ENCODE measurements at places on chromosomes 7 and 10.

GRCh38 chr7:49670991-49671390, 102.4 kb upstream of the VWC2 start:
- no peak for DNase-seq

GRCh38 chr7:70855373-70855772, 276.6 kb upstream of the GALNT17 start:
- no peak for DNase-seq

- DNase-seq: no peak
These were observed 323.8 kb downstream of the EXOC4 start for GRCh38 chr7:133576612-133577168.

DNA sequence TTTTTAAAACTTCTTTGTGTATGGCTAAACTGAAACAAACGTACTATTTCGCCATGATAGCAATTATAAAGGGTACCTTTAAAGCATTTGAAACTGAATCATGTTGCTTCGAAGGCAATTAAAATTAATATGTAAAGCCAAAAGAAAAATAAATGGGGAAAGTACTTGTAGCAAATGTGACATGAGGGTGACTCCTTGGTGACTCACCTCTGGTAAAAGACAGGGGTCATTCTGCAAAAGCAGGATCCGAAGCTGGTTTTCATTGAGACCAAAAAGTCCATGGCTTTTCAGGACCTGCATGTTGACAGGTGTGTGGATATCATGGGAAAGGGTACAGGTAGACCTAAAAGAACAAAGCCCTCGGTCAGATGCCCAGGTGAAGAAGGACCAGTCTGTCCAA, 1.5 kb downstream of the ZC3HAV1L start:
- DNase-seq: no peak

GRCh38 chr7:1666317-1666822, 3.7 kb upstream of the ELFN1 start:
- DNase-seq: no peak

DNA sequence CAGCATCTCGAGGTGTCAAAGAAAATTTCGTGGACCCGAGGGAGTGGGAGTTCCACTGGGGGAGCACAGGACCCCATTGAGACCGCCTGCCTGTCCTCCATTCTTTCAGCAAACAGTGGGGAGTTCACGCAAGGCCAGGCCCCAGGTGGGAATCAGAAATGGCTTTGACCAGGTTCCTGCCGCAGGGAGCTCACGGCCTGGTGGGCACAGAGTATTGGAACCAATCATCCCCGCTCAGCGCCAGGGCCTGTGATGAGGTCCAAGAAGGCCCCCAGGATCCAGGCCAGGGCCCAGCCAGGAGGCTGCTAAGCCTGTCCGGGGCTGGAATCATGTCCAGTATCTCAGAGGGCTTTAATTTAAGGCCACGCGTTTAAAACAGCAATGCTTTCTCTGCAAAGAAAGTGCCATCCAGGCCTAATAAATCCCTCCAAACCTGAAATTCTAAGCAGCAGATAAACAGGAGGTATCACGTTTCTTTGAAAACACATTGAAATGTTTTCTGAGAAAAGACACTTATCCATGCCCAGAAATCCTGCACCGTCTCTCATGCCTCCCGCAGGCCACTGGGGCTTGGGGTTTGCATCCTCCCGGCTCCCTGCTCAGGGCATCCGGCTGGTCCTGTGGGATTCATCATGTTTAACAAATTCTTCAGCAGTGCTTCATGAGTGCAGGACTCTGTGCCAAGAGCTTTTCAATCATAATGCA, 125.7 kb downstream of the OAT start:
- no peak for DNase-seq

- no peak for DNase-seq
These were observed 73.4 kb upstream of the BTBD16 start for GRCh38 chr10:122197611-122198222.

DNA sequence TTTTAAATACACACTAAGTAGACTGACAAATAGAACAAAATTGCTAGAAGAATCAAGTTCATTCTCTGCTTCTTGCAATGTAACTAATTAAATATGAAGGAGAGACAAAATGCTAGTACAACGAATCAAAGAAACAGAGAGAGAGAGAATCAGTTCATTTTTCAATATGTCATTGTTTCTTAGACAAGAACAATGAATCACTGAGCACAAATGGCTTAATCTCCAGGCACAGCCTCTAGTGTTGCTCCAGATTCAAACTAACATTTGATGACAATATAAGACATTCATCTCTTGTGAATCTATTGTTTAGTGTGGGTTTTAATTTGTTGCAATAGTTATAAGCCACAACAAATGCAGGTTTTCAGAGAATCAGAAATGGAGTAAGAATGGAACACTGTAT, 357.4 kb upstream of the TMEM229A start:
- DNase-seq: no peak

GRCh38 chr10:61860964-61861758, 40.3 kb upstream of the ARID5B start:
- DNase-seq: no peak

GRCh38 chr7:109402107-109402506, 832.4 kb downstream of the DNAJB9 start:
- no peak for DNase-seq

GRCh38 chr7:44629829-44630522, 23.5 kb downstream of the OGDH start:
- DNase-seq: no peak

DNA sequence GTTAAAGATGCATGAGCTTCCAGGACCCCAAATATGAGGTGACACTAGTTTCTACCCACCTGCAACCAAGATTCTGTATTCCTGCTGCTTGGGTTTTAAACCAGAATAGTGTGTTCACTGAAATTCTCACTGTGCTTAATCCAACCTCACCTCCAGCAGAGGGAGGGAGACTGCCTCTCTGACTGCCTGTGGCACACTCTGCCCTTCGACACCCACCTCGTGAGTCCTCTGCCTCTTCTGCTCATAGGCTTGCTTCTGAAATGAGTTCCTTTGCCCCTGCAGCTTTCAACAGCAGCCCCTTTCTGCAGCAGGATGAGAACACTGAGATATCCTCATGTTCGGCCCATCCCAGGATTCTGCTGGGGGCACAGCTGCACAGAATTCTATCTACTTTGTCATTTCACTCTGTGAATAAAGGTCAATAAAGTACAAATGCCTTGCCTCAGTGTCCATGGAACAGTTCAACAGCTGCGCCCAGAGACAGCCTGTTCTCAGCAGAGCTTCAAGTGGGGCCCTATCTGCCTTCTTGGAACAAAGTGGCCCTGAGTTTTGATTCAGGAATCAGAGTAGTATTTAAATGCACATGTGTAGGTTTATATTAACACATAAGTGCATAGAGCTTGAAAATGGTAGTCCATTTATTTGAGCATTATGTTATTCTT, 632.5 kb downstream of the TNS3 start:
- DNase-seq: no peak

DNA sequence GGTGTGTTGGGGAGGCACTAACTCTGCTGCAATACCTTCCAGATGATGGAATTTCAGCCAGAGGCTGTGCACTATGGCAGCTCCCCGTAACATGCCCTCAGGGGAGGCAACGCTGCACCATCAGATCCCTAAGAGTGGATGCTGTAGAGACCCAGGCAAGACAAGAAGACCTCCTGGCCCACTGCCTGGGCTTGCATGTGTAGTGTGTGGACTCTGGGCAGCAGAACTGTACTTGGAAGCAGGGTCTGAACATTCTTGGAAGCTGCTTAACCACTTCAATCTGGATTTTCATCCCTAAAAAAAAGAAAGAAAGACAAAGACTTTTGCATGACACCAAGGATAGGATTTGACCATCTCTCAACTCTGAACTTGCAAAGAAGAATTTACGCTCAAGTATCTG, 297.5 kb upstream of the NRP1 start:
- DNase-seq: no peak

DNA sequence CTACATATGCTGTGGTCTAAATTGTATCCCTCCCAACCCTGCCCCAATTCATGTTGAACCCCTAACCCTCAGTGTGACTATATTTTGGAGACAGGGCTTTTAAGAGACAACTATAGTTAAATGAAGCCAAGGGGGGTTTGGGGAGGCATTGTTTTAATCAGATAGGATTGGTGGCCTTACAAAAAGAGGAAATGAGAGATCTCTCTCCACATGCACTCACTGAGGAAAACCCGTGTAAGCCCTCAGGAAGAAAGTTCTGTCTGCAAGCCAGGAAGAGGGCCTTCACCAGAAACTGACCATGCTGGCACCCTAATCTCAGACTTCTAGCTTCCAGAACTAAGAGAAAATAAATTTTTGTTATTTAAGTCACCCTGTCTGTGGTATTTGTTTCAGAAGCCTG, 276.7 kb downstream of the KIF20B start:
- no peak for DNase-seq

DNA sequence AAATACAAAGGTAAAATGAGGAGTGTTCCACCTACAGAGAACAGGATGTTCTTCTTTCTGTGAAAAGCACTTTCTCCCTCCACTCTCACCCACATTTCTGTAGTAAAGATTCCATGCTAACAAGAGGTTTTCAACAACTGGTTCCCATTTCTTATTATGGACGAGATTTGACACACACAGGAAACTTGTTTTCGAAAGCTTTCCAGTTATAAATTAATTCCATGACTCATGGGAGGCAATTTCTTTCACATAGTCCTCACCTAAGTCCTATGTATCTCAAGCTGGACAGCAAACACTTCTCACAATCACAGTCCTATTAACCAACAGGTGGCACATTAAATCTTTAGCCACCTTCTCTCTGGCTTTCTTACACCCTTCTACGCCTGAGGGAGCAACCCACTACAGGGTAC, 24.5 kb downstream of the RAPGEF5 start:
- DNase-seq: no peak

DNA sequence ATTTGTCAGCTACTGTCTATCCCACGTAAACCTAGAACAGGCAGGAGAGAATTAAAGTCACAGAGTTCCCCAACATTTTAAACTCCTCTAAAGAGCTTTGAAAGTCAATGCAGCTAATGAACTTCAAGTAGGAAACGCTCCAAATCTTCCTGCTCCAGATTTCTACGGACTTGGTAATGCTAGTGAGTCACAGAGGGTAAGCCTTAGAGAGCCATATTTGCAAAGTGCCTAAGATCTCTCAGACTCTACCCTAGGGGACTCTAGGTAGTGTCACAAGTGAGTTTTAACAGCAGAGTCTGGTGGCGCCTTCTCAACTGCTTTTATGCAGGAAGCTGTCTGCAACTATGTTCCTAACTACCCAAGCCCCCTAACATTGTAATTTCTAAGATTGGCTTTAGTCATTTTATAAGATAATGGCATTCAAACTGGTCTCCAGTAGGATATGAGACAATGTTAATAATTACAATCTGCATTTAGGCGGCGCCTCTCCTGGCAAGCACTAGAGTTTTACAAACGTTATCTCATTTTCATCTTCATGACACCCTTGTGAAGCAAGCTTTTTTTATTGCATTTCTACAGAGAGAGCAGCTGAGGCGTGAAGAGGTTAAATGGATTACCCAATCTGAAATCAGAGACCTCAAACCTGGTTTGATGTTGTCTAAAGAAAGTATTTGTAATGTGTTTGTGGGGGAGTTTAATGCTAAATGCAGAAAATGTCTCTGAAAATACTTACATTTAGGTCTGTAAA, 22.0 kb upstream of the FZD1 start:
- no peak for DNase-seq

- no peak for DNase-seq
These were observed 340.8 kb upstream of the PODXL start for GRCh38 chr7:131897016-131897789.

DNA sequence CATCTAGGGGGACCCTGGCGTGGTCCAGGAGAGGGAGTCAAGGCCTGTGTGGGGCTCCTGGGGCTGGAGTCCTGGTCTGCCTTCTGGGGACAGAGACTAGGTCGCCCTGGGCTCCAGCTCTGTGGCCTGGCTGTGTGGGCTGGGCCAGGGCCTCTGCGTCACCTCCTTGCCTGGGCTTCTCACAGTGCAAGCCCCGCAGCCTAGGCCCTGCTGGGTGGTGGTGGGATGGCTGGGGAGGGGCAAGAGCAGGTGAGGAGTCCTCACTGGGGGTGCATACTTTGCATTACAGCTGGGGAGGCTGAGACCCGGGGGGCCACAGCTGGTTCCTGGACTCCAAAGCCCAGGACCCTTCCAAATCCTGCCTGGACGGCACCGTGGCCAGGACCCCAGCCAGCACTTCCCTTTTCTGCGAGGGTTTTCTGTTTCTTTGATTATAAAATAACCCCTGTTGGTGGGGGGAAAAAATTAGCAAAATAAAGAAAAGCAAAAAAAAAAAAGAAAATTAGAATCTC, 23.5 kb downstream of the PWWP2B start:
- DNase-seq: no peak

- DNase-seq: no peak
These were observed 111.7 kb upstream of the GJD4 start for GRCh38 chr10:35493196-35494118.

GRCh38 chr7:2288503-2288902, 25.7 kb downstream of the SNX8 start:
- DNase-seq: no peak

DNA sequence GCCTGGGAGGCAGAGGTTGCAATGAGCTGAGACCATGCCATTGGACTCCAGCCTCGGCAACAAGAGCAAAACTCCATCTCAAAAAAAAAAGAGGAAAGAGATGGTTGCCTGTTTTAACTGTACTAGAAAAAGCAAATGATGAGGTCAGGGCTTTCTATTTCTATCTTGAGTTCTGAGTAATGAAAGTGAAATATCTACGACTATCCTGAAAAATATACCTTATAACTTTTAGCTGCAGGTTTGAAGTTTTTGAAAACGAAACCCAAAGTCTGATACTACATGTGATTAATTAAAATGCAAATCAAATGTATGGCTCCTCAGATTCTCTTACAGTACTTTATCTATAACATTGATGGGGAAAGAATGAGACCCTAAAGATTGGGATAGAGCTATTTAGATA, 636.2 kb upstream of the LRRN3 start:
- no peak for DNase-seq

DNA sequence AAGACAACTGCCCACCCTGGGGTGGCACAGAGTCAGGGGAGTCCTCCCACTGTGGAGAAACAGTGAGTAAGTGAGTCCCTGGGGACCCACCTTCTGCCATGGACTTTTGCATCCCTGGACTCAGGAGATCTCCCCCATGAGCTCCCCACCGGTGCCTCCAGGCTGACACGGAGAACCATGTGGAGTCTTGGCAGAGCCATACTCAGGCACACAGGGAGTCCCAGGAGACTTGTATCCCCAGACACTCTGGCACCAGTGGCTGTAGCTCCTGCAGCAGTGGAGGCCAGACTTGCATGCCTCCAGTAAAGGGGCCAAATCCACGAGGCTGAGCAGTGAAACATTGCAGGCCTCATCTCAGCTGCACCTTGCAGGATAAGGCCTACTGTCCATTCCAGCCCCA, 791.4 kb downstream of the PCDH15 start:
- DNase-seq: no peak

- no peak for DNase-seq
These were observed 9.1 kb downstream of the TRPV6 start for GRCh38 chr7:142876236-142876960.

GRCh38 chr10:78867555-78867939, 201.2 kb upstream of the ZMIZ1 start:
- DNase-seq: no peak

GRCh38 chr7:79506481-79506880, 53.0 kb upstream of the MAGI2 start:
- DNase-seq: no peak

GRCh38 chr7:22193450-22193983, 163.4 kb downstream of the RAPGEF5 start:
- DNase-seq: no peak

GRCh38 chr10:63005246-63005645, 127.9 kb upstream of the NRBF2 start:
- DNase-seq: no peak

- DNase-seq: no peak
These were observed 118.1 kb downstream of the WDR11 start for GRCh38 chr10:120969219-120969645.

- DNase-seq: no peak
These were observed 35.6 kb upstream of the SLC29A3 start for GRCh38 chr10:71283410-71283809.

GRCh38 chr7:644381-645305, 81.9 kb upstream of the DNAAF5 start:
- DNase-seq: no peak

Measured in CD4-positive, alpha-beta T cell treated with Interleukin-2 at 100 ng/mL for 4 hours (primary cell).